EL (cell line): ENCODE measurements at places on chromosomes 3 and 15.

DNA sequence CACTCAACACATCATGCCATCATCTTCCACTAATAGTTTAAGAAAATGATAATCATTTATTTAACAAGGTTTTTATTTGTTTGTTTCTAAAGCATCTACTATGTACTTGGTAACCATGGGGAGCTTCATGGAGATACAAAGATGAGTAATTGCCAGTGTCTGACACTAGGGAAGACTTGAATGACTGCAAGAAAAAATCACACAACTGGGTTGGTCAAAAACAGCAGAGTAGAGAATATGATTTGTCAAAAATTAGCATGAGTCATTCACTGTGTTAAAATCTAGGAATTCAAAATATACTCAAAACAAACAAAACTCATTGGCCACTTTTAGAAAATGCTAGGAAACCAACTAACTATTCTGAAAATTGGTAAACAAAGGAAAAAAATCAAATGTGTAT lies 6.3 kb downstream of the BNC1 start:
- peak; percentile 65 for DNase-seq

GRCh38 chr3:88019024-88019423 lies 39.8 kb downstream of the CGGBP1 start:
- no peak for DNase-seq

DNA sequence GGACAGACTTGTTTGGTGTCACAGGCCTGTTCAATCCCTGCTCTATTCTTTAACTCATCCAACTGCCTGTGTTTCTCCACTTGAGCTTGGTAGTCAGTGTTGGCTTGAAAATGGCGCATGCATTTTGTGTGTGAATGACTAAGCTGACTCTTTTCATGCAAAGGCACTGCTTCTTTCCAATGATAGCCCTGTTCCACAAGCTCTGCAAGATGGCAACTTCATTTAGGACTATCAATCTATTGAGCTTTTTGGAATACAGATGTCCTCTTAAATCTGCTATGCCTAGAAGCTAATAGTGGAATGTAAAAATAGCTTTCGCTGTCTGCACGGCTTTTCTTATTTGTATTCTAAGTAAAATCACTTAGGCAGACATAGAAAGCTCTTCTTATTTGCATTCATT lies 33.6 kb upstream of the SYNPR start:
- no peak for DNase-seq

- DNase-seq, result no peak
Measured at GRCh38 chr15:90645873-90646575, 71.1 kb upstream of the BLM start.

DNA sequence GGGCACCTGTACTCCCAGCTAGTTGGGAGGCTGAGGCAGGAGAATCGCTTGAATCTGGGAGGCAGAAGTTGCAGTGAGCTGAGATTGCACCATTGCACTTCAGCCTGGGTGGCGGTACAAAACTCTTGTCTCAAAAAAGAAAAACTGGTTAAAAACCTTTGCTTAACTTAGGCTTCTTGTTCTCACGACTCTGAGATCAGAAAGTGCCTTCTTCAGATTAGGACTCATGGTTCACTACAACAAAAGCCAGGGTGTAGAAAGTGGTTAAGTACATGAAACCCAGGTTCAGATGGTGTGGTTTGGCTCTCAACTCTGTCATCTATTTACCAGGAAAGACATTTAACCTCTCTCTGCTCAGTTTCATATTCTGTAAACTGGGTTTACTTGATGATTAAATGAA lies 168.4 kb downstream of the TUSC7 start:
- DNase-seq, result no peak

DNA sequence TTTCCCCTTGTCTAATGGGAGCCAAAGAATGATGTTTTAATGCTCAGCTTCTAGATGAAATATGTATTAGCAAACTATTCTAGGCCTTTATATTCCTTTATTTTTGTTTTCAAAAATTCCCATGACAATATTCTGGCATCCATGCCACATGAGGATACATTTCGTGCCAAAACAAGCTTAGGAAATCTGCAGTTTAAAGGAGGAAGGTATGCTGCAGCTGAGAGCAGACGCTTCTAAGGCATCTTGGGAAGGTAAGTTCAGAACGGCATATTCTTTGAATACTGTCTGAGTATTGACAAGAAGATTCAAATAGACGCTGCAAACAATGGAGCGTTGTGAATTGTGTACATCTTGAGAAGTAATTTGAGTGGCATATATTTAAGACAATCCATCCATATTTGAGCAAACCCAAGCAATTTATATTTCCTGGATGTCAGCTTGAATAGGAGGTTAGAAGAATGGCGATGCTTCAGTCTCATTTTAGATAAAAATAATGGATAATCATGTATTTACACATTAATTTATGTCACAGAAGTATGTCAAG lies 158.6 kb downstream of the RAP2B start:
- DNase-seq, result no peak

GRCh38 chr15:82580713-82581112 lies 40.5 kb upstream of the RPS17 start:
- no peak for DNase-seq

DNA sequence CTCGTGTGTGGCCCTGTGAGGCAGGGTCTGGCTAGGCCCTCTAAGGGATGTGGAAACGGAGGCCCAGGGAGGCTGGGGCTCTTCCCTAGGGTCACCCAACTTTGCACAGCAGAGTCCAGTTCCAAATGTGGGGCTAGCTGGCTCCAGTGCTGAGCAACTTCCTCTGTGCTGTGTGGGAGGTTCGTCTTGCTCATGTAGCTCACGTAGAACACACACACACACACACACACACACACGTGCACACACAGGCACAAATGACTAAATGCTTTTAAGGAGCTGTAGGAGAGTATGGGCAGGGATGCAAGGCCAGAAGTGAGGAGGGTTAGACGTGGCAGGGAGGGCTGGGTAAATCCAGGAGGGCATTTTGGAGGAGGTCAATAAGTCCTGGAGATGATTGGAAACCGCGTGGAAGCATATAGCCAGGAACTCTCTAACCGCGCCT lies 213.8 kb downstream of the RPLP1 start:
- peak; percentile 19 for DNase-seq

DNA sequence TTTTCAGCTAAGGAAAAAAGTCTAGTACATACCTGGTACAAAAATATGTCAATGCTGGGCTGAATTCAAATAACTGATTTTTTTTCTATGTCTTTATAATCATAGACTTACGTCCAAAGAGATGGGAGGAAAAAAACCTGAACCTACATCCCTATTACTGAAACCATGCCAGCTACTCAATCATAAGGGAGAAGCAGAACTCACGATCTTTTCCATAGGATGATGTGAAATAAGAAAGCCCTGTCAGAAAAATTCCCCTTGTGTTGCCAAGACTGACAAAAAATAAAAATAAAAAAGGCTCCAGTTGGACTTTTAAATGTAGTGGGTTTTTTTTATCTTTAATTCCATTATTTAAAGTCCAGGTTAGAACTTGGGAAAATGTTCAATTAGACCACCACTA lies 3.3 kb downstream of the MSL2 start:
- DNase-seq, result no peak

DNA sequence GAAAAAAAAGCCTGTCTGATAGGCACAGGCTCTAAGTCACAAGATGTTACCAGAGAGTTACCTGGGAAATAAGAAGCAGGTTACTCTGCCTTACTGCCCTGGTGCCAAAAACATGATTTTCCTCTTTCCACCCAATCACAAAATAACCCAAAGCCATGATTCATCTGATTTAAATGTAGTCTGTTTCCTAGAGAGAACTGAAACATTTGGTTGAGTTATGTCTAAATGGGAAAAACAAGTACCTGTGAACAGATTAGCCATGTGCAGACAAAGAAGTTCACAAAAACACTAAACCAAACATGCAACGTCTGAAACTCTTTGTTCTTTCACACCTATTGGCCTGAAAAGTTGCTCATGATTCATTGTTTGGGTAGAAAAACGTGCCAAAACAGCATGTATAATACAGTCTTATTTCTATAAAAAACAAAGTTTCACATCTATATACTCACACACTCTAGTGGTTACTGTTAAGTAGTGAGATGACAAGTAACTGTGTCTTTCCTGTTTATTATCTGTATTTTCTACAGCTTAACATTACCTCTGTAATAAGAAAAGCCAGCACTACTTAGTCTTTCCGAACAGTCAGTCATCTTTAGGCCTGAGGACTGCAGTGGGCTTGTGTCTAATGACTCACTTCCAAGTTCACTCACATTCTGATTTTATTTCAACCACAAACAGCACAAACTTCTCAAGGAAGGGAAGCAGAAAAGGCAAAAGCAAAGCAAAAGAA lies 30.2 kb downstream of the FAM174B start:
- DNase-seq, result no peak

DNA sequence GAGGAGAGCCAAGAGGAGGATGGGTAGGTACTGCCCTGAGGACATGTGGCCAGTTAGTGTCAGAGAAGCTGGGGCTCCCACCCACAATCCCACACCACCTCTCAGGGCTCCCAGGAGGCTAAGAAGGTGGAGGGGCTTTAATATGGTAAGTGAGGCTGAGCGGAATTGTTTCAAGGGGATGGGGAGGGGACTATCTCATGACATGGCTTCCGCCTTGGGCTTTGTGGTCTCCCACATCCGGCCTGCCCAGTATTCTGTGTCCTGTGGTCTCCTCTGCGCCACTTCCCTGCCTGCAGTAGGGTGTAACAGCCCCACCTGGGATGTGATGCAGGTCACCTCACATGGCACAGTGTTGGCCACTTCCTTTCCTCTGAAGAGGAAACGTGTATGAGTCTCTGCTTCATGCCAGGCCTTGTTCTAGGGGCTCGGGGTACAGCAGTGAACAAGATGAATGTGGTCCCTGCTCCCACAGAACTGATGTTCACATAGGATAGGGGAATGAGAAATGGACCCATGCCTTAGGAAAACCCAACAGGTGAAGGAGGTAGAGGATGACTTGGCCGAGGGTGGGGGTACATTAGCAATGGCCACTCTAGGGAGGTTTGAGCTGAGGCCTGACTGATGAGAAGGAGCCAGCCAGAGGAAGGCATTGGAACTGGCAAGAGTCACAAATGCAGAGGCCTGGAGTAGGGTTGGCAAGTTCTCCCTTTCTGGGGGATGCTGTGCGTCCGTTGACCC lies 3.2 kb downstream of the NEIL1 start:
- no peak for DNase-seq

- peak; percentile 68 for DNase-seq
Measured at GRCh38 chr15:89781891-89782618, 5.9 kb downstream of the MESP2 start.

DNA sequence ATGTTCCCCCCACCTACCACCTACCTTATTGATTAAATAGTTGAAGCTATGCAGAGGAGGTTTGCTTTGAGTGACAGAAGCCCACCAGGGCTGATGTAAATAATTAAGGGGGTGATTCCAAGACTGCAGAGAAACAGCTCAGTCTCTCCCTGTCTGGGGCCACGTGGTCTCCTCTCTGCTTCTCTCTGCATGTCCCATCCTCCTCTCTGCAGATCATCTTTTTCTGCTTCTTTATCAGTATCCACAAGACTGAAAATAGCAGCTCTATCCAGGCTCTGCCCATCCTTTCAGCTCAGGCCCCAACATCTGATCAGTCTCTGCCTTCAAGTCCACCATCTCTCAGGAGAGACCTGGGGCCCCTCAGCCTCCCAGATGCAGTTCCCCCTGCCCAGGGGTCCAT lies 110.8 kb downstream of the ANP32A start:
- DNase-seq, result no peak

DNA sequence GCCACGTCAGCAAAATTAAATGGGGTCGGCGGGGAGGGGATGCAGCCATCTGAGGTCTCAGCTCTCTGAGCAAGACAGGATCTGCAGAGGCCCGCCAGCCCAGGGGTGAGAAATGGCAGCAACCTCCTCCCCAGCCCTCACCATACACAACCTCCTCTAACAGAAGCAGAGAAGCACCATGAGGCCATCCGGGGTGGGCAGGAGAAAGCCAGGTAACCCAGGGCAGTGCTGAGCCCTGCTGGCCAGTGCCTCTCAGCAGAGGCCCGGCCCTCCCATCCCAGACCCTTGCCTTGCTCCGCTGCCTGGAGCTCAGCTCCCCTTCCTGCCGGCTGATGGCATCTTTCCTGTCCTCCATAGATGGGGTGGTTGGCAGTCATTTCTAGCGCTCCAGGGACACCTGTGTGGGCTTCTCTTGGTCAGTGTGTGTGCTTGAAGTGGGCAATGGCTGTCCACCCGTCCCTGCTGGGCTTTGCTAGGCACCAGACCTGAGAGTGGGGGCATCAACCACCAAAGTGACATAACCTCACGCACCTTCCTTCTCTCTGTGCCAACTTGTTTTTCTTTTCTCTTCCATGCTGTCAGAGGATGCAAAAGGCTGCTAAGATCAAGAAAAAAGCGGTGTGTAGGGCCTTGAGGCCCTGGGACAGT lies 175.8 kb downstream of the NSMCE3 start:
- no peak for DNase-seq

DNA sequence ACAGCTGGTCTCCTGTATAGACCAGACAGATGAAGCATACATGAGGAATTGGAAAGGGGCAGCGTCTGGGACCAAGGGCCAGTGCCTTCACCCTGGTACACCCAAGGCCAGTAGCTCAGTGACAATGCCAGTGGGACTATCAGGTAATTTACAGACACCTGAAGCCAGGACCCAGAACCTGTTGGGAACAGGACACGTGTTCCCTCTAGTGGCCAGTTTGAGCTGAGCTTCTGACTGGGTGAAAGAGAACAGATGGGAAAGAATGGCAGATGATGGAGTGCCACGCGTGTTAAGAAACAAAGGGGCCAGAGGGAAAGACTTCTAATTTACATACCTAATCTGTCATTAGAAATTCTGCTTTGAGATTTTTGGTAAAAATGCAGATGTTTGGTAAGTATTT lies 5.1 kb upstream of the SLC25A38 start:
- peak; percentile 26 for DNase-seq

DNA sequence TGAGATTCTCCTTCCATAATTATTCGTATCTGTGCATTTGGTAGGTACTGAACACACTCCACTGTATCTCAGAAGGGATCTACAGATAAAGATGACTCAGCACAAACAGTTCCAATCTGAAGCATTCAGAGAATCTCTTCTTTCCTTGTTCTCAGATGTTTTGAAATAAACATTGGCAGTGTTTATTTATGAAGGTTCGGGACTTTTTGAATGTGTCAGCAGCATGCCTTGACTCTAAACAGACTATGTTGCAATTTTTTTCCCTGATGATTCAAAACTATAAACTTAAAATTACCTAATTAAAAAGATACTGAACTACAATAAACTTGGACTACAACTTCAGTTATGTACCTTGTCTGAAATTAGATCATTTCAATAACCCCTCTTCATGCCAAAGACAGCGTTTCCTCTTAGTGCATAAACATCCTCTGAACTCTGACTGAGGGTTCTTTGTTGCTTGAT lies 612.9 kb upstream of the TBL1XR1 start:
- DNase-seq, result peak; percentile 92

DNA sequence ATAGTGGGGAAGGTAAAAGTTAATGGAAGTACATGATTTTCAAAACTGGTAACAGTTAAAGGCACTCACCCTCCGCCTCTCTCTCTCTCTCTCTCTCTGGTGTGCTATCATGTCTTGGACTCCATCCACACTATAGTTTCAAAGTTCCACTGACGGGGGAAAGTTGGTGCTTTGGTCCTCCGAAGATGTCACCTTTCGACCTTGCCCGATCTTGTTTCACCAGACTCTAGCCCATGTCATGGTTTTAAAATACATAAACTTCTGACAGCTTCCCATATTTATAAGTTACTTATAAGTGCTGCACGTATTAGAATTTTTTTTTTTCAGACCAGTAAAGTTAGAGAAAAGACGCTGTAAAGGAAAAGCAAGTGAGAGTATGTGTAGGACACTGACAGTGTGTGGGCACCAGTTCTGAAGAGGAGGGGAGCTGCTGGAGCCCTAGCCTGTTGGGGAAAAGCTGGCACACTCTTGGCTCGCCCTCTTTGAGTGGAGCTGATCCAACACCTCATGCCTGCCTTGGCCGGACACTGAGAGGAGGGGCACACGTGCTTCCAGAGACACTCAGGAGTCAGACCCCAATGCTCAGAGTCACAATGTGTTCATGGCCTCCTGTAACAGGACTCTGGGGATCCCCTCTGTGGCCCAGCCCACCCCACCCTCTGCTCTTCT lies 200.5 kb upstream of the TPM1 start:
- no peak for DNase-seq
